ENCODE measurements at places on chromosomes 2 and 18. TPM values are rescaled to one million over a fixed set of nuclear protein-coding genes. Genes with fewer than 3 reads are reported as not detected.

Gene USP40
- total RNA-seq = 23.3 TPM

Gene NFU1
- total RNA-seq = 51.6 TPM

Gene FBXO36
- total RNA-seq = 1.7 TPM

Gene ACVR1C
- 0.41 TPM for total RNA-seq

Gene TMEFF2
- total RNA-seq = 0.21 TPM

- no peak overlapping the region for H3K4me3 ChIP-seq
- no peaks in the 10 kb centered on the region for H3K36me3 ChIP-seq
- H3K4me1 ChIP-seq = no peaks in the 10 kb centered on the region
- no peaks in the 10 kb centered on the region for H3K27me3 ChIP-seq
- DNase-seq = no peak
Observed at GRCh38 chr18:34929336-34929780, 111.9 kb upstream of the MAPRE2 start.

DNA sequence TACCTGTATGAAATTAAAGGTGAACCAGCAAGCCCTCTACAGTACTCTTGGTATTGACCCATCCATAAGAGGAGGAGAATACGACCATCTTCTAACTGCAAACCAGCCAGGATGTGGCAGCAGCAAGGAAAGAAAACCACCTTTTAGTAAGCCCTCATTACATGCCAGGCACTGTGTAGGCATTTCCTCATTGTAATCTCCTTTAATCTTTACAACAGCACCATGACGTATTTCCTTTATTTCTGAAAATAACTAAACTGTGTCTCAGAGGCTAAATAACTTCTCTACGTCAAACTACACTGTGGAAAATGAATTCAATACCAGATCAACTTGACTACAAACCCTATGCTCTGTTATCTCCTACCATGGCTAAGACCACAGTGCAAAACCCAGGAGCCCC lies 18.2 kb downstream of the WDR35 start:
- H3K36me3 ChIP-seq = peaks cover 3% of the 10 kb centered on the region
- H3K4me3 ChIP-seq = no peak overlapping the region
- no peaks in the 10 kb centered on the region for H3K4me1 ChIP-seq
- H3K27ac ChIP-seq = no peak overlapping the region

DNA sequence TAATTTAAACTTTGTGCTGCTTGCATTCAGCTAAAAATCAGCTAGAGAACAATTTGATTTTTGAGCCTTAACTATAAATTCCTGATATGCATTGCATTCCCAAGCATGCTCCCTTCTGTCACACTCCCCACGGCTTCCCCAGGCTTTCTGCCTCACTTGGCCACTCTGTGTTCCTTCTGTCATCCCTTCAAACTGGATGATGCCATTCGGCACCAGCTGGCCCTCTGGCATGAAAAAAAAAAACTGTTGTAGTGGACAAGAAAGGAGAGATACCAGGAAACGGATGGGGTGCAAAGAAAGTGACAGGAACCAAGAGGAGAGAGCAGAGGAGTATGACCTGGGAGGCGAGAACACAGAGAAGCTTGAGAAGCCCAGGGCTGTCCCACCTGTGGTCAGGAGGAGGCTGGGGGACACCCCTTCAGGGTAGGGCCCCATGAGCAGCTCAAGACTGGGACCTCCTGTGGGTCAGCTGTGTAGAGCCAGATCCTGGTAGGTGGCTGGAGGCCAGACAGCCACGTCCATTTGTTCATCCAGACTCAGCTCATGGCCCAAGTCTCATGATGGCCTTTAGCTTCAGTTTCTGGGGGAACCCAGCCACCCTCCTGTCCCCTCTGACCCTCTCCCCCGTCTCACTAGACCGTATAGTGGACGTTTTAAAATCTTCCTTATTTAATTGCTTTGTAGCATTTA lies 211.8 kb downstream of the GBX2 start:
- H3K27me3 ChIP-seq = no peaks in the 10 kb centered on the region
- H3K36me3 ChIP-seq = no peaks in the 10 kb centered on the region
- no peak for DNase-seq
- H3K27ac ChIP-seq = no peak overlapping the region
- no peaks in the 10 kb centered on the region for H3K4me1 ChIP-seq
- H3K4me3 ChIP-seq = no peak overlapping the region

DNA sequence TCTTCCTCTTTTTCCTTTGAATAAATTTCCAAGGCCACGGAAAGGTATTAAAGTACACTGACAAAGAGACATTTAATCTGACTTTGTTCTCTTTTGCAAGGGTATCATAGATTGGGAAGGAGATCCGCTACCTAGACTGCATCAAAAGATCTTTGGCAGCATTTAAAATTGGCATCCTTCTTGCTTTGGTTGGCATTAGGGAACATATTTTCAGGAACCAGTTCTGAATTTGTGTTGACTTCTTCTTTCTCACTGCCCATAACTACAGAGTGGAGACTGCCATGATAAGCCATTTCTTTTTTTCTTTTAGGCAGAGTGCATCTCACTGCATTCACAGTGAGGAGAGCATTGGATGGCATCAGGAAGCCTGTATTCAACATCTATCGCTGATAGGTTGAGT lies 83.4 kb downstream of the DOCK10 start:
- no peak overlapping the region for H3K27ac ChIP-seq
- H3K4me3 ChIP-seq = peak overlapping the region; percentile 3
- no peak for DNase-seq

- H3K27ac ChIP-seq = no peak overlapping the region
- peak overlapping the region; percentile 90 for H3K4me3 ChIP-seq
- no peak for DNase-seq
- peaks cover 31% of the 10 kb centered on the region for H3K4me1 ChIP-seq
- H3K27me3 ChIP-seq = no peaks in the 10 kb centered on the region
Observed at GRCh38 chr2:233354971-233355574, 779 bp downstream of the DGKD start.

DNA sequence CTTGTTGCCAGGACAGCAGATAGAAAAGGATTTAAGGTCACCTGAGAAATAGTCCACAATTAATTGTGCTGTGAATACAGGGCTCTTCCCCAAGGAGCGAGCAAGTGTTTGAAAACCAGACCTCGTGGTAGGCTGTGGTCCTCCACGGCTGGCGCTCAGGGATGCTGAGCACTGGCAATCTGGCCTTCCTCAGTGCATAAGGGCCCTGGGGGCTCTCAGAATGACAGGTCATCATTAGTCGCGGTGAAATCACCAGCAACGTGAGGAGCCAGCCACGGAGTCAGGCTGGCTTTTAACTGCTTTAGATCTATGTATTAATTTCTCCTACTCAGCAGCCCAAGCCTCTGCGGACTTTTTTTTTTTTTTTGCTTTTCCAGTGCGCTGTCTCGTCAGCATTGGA lies 148.5 kb downstream of the FHOD3 start:
- no peaks in the 10 kb centered on the region for H3K36me3 ChIP-seq
- no peak for DNase-seq
- H3K4me1 ChIP-seq = peaks cover 23% of the 10 kb centered on the region
- H3K27me3 ChIP-seq = no peaks in the 10 kb centered on the region
- H3K4me3 ChIP-seq = no peak overlapping the region

DNA sequence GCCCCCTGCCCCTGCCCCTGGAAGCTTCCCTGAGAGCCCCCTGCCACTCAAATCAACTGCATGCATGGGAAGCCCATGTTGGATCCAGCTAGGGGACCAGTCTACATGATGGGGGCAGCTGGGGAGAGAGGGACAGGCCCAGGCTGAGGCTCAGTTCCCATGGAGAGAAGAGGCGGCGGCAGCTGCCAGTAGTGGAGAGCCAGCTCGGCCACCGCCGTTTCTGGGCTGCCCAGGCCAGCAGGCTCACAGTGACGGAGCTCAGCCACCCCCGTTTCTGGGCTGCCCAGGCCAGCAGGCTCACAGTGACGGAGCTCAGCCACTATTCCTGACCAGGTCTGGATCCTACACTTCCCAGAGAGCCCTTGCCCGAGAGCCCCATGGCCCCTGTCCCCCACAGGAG lies 3.6 kb downstream of the MAB21L4 start:
- H3K36me3 ChIP-seq = no peaks in the 10 kb centered on the region
- no peak overlapping the region for H3K27ac ChIP-seq
- H3K4me1 ChIP-seq = no peaks in the 10 kb centered on the region
- no peak overlapping the region for H3K4me3 ChIP-seq
- no peak for DNase-seq

- no peaks in the 10 kb centered on the region for H3K4me1 ChIP-seq
- H3K27me3 ChIP-seq = no peaks in the 10 kb centered on the region
- H3K36me3 ChIP-seq = no peaks in the 10 kb centered on the region
Observed at GRCh38 chr2:47503481-47504070, 100.6 kb downstream of the MSH2 start.

DNA sequence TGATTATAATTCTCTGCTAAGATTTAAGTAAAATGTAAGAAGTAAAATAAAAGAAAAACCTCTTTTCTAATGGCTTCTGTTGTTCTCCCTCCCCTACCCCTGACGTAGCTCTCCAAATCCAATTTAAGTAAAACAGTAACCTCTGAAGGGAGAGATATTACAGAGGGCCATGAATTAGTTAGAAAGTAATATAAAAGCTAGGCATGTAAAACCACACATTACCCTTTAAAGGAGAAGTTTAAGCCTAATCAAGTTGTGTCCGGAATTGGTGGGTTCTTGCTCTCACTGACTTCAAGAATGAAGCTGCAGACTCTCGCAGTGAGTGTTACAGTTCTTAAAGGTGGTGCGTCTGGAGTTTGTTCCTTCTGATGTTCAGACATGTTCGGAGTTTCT lies 116.9 kb upstream of the SCN7A start:
- no peaks in the 10 kb centered on the region for H3K4me1 ChIP-seq
- no peaks in the 10 kb centered on the region for H3K36me3 ChIP-seq
- H3K27ac ChIP-seq = no peak overlapping the region
- no peak overlapping the region for H3K4me3 ChIP-seq
- no peak for DNase-seq
- H3K27me3 ChIP-seq = no peaks in the 10 kb centered on the region

GRCh38 chr18:43125471-43125870 lies 10.0 kb upstream of the RIT2 start:
- no peaks in the 10 kb centered on the region for H3K4me1 ChIP-seq
- no peaks in the 10 kb centered on the region for H3K27me3 ChIP-seq
- H3K36me3 ChIP-seq = no peaks in the 10 kb centered on the region

DNA sequence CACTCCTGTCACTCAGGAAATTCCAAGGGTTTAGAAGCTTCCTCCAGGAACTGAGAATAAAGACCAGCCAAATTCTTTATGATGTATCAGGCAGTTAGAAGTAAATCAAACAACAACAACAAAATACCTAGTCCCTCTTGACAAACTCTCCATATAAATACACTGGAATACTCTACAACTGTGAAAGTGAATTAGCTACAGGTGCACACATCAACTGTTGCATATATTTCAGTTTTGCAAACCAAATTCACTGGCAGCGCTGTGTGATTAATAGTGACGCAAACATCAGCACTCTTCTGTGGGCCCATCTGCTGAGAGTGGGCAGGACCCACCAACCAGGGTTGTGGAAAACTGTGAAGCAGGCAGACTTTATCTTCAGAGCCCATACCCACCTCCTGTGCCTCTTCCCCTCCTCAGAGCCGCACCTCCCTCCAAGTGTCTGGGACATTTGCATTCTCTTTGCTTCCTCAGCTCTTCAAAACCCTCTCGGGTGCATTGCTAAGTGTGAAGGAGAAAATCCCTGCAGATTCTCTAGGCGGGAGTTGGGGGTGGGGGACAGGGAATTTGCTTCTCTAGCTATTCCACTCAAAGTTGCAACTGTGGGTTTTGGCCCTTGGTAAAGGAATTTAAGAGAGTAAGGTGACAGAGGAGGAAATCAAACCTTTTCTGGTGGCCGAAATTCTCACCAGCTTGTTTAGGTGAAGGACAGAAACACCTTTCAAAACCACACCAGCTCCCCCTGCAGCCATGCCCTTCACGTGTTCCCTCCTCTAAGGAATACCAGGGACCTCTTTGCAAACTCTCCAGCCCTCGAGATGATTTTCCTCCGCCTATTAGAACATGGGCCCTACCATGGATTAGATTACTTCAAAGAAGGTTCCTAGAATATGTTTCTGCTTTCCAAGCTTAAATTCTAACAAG lies 119.3 kb downstream of the MRO start:
- no peak overlapping the region for H3K27ac ChIP-seq
- no peak for DNase-seq
- no peaks in the 10 kb centered on the region for H3K27me3 ChIP-seq
- no peaks in the 10 kb centered on the region for H3K36me3 ChIP-seq

GRCh38 chr2:50515638-50516037 lies 516.3 kb downstream of the NRXN1 start:
- no peak overlapping the region for H3K4me3 ChIP-seq
- H3K36me3 ChIP-seq = no peaks in the 10 kb centered on the region
- no peak overlapping the region for H3K27ac ChIP-seq
- no peaks in the 10 kb centered on the region for H3K27me3 ChIP-seq
- DNase-seq = no peak

DNA sequence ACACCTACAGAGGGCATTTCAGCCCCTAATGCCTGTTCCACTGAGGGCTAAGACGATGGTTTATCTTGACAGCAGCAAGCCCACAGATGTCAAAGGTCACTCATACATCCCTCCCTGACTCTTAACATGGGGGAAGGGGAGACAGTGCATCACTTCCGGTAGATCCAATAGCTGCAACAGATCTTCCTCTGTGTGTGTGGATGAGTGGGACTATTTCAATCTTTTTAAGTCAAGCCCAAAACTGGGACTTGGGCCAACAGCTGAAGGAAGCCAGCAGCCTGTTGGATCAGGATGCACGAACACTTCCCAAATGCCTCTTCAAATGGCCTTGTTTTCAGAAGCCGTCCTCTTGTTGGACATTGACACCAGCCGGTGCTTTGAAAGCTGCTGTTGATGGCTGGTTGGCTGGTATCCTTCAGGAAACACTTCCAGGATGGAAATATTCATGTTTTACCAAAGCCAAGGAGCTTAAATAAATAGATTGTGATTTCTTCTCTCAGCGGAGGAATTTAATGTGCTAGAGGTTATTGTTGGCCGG lies 59.2 kb downstream of the IL1R2 start:
- no peaks in the 10 kb centered on the region for H3K36me3 ChIP-seq
- peaks cover 29% of the 10 kb centered on the region for H3K4me1 ChIP-seq
- no peak overlapping the region for H3K4me3 ChIP-seq
- no peaks in the 10 kb centered on the region for H3K27me3 ChIP-seq
- DNase-seq = peak; percentile 74

DNA sequence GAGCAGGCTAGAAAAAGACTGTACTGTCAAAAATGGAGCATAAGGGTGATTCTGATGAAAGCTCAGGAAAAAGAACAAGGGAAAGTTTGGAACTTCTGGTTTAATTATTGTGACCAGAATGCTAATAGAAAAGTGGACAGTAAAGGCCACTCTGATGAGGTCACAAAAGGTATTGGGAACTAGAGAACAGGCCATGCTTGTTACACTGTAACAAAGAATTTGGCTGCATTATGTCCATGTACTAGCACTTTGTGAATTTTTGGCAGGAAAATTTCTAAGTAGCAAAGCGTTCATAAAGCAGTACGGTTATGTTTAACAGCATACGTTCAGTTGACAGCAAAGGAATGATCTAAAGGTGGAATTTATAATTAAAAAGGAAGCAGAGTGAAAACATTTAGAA lies 418.6 kb downstream of the TRIB2 start:
- no peak for DNase-seq
- no peaks in the 10 kb centered on the region for H3K36me3 ChIP-seq
- no peaks in the 10 kb centered on the region for H3K27me3 ChIP-seq
